ENCODE measurements at places on chromosomes 7 and 10.

GRCh38 chr10:113137941-113138685 lies 188.1 kb downstream of the TCF7L2 start:
- no peak for DNase-seq

- DNase-seq: no peak
These were observed 336.0 kb downstream of the SUGCT start for GRCh38 chr7:40470817-40471216.

GRCh38 chr10:79397575-79398303 lies 47.7 kb downstream of the ZCCHC24 start:
- no peak for DNase-seq

DNA sequence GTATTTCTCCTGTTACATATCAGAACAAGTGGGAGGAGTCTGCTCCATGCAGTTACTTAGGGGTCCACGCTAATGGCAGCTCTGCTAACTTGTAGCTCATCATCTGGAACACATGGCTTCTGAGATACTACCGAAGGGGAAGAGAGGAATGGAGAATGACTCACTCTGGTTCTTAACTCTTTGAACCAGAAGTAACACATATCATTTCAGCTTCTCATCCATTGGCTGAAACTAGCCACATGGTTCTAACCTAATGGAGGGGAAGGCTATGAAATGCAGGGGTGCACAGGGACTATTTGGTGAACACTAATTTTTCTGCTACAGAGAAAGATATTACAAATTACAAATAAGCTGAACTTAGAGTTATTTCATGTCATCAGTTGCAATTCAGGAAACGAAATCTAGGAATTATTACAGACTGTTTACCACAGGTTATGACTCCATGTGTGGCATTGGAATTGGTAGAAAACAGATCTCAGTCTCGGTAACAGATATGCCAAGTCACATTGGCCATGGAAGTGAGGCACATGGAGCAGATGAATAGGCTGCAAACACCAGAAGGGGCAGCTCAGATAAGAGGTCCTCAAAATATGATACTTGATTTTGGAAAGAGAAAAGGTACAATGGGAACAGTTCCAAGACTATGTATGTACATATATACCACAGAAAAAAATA lies 9.4 kb upstream of the KAT6B start:
- no peak for DNase-seq

GRCh38 chr10:26044141-26044749 lies 110.2 kb downstream of the MYO3A start:
- DNase-seq: no peak

- no peak for DNase-seq
These were observed 558.3 kb upstream of the TPK1 start for GRCh38 chr7:145394126-145394525.

DNA sequence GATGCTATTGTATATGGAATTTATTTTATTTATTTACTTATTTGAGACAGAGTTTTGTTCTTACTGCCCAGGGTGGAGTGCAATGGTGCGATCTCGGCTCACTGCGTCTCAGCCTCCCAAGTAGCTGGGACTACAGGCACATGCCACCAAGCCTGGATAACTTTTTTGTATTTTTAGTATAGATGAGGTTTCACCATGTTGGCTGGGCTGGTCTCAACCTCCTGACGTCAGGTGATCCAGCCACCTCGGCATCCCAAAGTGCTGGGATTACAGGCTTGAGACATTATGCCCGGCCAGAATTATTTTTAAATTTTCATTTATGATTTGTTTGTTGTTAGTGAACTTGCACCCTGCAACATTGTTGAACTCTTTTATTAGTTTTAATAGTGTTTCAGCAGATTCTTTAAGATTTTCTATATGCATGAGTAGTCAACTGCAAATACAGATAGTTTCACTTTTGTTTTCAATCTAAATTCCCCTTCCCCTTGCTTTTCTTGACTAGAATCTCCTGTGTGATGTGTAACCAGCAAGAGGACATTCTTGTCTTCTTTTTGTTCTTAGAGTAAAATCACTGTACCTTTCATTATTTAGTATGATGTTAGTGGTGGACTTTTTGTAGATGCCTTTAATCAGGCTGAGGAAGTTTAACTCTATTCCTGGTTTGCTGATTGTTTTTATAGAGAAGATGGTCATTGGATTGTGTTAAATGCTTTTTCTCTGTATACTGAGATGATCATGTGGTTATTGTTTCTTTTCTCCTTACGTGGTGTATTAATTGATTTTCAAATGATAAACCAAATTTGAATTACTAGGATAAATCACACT lies 27.8 kb downstream of the ZNF33A start:
- DNase-seq: no peak

DNA sequence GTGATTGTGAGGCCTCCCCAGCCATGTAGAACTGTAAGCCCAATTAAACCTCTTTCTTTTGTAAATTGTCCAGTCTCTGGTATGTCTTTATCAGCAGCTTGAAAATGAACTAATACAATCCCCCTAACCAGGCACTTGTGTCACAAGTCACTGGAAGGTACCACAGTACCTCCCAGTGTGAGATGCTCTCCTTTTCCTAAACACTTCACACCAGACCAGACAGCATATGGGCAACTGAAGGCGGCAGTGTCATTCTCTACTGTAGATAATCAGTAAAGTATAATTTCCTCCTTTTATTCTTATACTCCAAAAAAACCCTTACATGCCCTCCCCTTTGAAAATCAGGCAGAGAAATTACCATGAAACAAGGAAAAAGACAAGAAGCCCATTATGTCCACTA lies 113.2 kb downstream of the CALN1 start:
- no peak for DNase-seq

GRCh38 chr10:87781545-87781944 lies 36.5 kb downstream of the ATAD1 start:
- no peak for DNase-seq

DNA sequence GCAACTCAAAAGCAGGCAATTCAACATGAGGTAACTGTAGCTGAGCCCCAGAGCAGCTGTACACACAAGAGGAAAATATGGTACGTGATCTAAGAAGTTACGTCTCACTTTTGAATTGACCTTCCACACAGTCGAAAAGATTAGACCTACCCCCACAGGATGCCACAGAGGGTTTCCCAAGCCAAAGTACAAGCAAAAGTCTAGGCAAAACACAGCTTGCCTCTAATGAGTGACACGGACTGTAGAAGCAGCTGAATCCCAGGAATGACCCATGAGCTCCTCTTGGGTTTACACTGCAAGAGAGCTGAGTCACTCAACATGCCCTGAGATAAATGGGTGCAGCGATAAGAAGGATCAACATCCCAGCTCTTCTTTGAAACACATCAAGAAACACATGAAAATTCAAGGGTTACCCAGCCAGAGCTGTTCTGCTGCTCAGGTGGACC lies 9.8 kb downstream of the CREB3L2 start:
- no peak for DNase-seq

GRCh38 chr7:4739528-4739992 lies 35.9 kb upstream of the AP5Z1 start:
- DNase-seq: no peak

- no peak for DNase-seq
These were observed 56.8 kb downstream of the TNS3 start for GRCh38 chr7:47525066-47525623.

- DNase-seq: peak; percentile 3
These were observed 34.5 kb upstream of the MEOX2 start for GRCh38 chr7:15720849-15721471.

GRCh38 chr7:129245533-129245932 lies 20.7 kb downstream of the AHCYL2 start:
- no peak for DNase-seq

DNA sequence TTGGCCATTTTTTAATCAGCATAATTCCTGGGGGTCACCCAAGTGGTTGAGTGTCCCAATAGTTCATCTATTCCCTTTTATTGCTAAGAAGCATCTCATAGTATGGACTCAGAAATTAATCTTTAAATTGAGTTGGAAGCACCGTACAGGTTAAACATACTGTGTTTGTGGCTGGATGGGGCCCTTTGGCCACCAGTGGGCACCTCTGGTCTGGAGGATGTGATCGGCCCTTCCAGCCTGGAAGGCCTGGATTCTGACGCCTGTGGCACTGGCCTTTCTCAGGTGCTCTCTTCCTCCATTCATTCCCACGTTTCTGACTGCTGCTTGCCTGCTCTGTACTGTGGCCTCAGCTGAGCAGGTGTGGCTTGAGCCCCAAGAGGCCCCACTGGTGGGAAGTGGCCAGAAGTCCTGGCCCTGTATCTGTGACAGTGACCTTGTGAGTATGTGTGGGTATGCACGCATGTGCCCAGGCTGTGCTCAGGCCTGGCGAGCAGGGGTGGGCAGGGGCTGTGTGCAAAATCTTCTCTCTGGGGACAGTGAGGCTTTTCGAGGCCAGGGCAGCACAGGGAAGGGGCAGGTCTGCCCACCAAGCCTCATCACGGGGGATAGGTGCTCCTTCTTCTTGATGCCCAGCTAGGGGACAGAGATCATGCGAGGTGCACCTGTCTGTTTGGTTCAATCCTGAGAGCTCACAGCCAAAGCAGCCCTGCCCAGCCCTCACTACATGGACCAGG lies 30.1 kb downstream of the LDB3 start:
- no peak for DNase-seq

DNA sequence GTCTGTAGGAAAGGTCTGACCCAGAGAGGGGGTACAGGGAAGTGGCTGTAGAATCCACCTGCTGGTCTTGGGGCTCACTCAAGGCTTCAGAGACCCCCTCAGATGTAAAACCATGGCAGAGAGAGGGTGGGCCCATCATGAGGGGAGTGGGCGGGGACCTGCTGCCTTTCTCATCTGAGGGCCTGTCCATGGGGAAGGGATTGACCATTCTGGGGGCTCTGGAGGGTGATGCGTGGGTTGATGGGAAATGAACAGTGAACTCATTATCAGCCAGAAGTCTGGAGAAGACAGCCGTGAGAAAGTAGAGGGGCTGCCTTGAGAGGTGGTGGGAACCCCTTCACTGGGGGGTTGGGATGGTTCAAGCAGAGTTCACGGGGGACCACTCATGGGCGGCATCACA lies 66.8 kb downstream of the MINDY4 start:
- no peak for DNase-seq

DNA sequence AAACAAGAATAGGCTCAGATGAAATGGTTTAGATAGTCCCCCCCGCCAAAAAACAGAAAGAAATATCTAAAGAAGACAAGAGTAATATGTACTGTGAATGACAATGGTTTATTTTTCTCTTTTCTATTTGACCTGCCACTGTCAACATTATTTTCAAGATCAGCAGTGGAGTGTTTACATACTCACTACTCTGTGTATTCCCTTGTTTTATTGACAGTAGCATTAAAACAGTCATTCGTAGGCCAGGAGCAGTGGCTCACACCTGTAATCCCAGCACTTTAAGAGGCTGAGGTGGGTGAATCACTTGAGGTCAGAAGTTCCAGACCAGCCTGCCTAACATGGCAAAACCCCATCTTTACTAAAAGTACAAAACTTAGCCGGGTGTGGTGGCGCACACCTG lies 245.3 kb upstream of the SLC26A5 start:
- no peak for DNase-seq

- no peak for DNase-seq
These were observed 30.9 kb downstream of the CDK1 start for GRCh38 chr10:60809157-60809556.

- DNase-seq: peak; percentile 3
These were observed 9.6 kb upstream of the AGR3 start for GRCh38 chr7:16891338-16891737.

- DNase-seq: no peak
These were observed 202.4 kb downstream of the GLRX3 start for GRCh38 chr10:130338636-130339024.

DNA sequence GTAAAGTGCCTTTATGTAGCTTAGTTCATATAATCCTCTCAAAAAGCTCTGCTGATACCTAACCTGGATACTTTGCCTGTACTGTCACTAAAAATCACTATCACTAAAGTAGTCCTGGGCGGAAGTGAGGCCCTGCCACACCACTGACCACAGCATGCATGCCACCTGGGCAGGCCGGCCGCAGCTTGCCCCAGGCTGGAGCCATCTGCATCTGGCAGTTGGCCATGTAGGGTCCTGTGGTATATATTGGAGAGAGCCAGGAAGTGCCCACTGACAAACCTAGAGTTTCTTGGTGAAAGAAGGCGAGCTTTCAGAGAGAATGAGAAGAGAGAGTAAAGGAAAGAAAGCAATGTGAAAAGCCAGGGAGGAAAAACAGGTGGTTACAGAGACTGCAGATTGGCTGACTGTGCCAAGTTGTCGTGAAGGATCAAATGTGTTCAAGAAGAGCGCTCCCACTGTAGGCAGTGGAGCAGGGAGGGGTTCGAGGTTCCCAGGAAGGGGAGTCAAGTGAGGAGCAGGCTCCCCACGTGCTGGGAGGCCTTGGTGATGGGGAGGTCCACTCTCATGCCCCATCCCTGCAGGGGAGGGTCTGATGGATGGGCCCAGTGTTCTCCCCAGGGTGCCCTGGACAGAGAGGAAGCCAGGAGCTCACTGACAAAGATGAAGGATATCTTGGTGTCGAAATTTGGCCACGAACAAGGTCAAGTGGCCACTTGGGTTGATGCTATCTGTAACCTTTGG lies 13.6 kb downstream of the LOXL4 start:
- no peak for DNase-seq

GRCh38 chr10:65194555-65194954 lies 1673.4 kb downstream of the REEP3 start:
- DNase-seq: no peak

DNA sequence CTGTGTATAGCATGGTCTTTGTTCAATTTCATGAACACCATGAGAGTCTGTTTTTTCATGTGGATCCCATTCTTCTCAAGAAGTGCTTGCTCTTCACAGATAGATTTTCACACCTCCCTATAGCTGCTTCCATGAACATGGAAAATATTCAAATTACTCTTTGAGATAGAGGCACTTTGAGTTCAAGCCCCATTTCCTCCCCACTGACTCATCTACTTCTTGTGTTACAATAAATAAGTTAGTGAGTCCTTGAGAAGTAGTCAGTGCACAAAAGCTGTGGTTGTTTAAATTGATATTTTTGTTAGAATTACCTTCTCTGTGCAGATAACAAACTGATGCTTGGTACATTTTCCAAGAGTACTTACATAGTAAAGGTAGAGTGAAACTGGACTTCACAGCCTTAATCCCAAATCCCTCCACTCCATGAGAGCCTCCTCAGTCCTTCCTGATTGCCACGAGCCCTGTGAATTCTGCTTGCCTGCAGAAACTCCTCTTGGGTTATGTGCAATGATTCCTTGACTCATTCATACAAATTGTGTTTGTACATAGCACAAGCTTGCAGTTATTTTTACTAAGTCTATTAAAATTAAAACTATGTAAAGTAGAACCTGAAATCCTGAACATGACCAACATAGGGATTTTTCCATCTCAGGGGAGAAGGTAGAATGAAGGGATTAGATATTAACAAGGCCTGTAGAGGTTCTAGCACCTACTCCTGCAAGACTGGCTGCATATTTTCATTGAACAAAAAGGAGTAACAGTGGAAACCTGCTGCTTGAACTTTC lies 496.2 kb downstream of the TNS3 start:
- DNase-seq: no peak

DNA sequence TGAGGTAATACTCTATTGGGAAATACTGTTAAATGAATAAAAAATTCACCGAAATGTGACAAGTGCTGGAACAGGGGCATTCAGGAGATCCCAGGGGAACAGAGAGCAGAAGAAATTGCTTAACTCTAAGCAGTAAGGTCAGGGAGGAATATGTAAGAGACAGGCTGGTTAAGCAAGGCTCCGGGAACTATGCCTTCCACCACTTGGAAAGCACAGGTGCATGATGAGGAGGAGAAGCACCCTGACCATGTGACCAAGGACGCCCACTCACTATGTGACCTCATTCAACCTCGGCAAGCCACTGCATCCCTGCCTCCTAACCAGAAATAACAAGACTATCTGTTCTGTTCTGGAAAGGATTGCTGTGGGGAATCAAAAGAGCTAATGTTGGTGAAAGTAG lies 218.4 kb downstream of the ELMO1 start:
- DNase-seq: peak; percentile 5

GRCh38 chr7:7428806-7429205 lies 106.9 kb downstream of the COL28A1 start:
- DNase-seq: no peak

Data from stimulated activated CD4-positive, alpha-beta T cell treated with anti-CD3 and anti-CD28 coated beads, Interleukin-2, amount 100 ng/mL, for 48 hours (primary cell).